H9 (cell line): ENCODE measurements at places on chromosomes 6 and 20.

DNA sequence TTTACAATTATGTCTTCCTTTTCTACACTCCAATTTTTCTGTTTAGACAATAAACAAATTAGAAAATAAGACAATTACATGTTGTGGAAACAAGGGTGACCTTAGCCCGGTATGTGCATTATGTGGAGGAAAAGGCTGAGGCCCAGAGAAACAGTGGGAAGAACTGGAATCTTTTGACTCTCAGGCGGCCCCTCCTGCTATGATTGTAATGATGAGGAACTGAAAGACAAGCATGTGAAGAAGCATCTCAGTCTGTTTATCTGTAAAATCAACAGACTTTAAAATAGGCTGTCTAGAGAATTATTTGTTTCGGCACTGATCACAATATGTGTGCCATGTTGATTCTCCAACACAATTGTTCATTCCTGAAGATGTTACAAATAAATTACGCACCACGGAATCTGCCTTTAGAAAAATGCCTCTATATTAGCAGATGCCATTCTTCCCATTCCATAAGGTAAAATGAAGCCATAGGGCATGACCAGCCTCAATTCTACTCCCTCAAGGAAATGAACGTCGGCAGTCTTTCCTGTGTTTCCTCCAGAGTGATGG lies 1201.6 kb upstream of the CITED2 start:
- no peaks in the 10 kb centered on the region for H3K4me1 ChIP-seq
- H3K27me3 ChIP-seq: no peaks in the 10 kb centered on the region
- no peak overlapping the region for H3K4me3 ChIP-seq

GRCh38 chr6:142631517-142632385 lies 313.2 kb downstream of the HIVEP2 start:
- H3K4me3 ChIP-seq: no peak overlapping the region
- H3K4me1 ChIP-seq: no peaks in the 10 kb centered on the region; the same call in 1 of the 2 replicates
- H3K36me3 ChIP-seq: no peaks in the 10 kb centered on the region
- no peaks in the 10 kb centered on the region for H3K27me3 ChIP-seq
- H3K27ac ChIP-seq: no peak overlapping the region

DNA sequence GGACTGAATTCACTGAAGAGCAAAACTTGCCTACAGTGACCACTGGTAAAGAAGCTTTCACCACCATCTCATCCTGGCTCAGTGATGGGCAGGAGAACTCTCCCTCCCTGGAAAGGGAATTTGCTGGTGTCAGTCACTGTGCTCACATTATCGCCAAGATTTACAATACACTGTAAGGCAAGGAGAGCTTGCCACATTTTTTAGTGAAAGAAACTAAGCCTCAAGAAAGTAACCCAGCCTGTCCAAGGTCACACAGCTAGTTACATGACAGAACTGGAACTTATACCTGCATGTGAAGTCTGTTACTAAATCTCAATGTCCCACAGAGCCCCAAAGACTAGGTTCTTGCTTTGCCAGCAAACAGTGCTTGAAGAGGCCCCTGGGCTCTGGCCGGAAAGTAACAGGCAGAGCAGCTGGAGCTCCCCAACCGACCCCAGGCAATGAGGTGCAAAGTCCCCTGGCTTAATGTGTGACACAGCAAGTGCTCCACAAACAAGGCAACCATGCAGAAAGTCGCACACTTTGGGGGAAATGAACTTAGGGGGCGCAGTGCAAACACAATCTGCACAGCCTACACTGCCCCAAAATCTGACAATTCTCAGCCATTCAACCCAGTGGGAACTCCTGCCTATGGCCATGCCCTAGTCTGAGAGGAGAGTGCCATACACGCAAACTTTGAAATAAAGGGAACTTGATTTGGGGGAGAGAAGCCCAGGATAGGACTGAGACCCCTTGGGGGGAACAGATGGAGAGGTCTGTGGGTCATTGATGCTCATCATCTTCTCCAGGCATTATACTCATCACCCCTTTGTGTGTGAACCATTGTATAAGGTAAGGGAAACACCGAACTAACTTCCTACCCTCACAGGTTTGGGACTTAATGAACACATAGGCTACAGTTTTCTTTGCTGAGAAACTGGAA lies 1.9 kb downstream of the BCL2L1 start:
- peaks cover 42% of the 10 kb centered on the region for H3K36me3 ChIP-seq
- peak overlapping the region; percentile 76 for H3K4me3 ChIP-seq
- DNase-seq: no peak
- H3K4me1 ChIP-seq: peaks cover 15% of the 10 kb centered on the region
- H3K27me3 ChIP-seq: no peaks in the 10 kb centered on the region

DNA sequence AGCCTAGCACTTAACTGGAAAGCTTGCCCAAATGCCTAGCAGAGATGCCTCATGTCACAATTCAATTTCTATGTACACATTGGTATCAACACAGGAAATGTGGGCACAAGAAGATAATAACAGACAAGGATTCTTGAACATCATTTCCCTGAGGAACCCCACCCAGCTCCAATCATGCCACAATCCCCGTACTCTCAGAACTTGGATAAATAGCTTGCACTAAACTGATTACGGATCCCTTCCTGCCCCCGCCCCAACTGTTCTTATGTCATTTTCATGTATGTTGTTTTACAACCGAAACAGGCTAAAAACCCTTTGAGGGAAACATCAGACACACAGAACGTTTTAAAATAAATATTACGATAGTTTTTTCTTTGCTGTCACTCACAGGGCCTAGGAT lies 87.1 kb downstream of the BACH2 start:
- no peak overlapping the region for H3K27ac ChIP-seq
- DNase-seq: no peak
- H3K4me1 ChIP-seq: no peaks in the 10 kb centered on the region; the same call in 1 of the 2 replicates
- H3K36me3 ChIP-seq: no peaks in the 10 kb centered on the region

- no peaks in the 10 kb centered on the region; the same call in 2 of the 3 replicates for H3K36me3 ChIP-seq
- H3K4me3 ChIP-seq: no peak overlapping the region
- no peaks in the 10 kb centered on the region for H3K27me3 ChIP-seq
- no peak for DNase-seq
- no peaks in the 10 kb centered on the region for H3K4me1 ChIP-seq
Measured at GRCh38 chr6:137015943-137016342, 28.8 kb downstream of the IL20RA start.

- H3K4me3 ChIP-seq: no peak overlapping the region; the same call in 2 of the 3 replicates
- H3K27ac ChIP-seq: no peak overlapping the region
- H3K36me3 ChIP-seq: no peaks in the 10 kb centered on the region
Measured at GRCh38 chr20:18001131-18001921, 32.5 kb downstream of the MGME1 start.

GRCh38 chr6:14856177-14856576 lies 389.7 kb upstream of the JARID2 start:
- no peak overlapping the region for H3K27ac ChIP-seq
- no peak overlapping the region for H3K4me3 ChIP-seq
- peaks cover 5% of the 10 kb centered on the region; the same call in 1 of the 2 replicates for H3K4me1 ChIP-seq
- DNase-seq: no peak
- H3K27me3 ChIP-seq: no peaks in the 10 kb centered on the region

- no peak for DNase-seq
- H3K4me1 ChIP-seq: peaks cover 8% of the 10 kb centered on the region; the same call in 1 of the 2 replicates
- H3K27ac ChIP-seq: no peak overlapping the region
Measured at GRCh38 chr20:60510356-60510755, 552.1 kb downstream of the CDH26 start.

DNA sequence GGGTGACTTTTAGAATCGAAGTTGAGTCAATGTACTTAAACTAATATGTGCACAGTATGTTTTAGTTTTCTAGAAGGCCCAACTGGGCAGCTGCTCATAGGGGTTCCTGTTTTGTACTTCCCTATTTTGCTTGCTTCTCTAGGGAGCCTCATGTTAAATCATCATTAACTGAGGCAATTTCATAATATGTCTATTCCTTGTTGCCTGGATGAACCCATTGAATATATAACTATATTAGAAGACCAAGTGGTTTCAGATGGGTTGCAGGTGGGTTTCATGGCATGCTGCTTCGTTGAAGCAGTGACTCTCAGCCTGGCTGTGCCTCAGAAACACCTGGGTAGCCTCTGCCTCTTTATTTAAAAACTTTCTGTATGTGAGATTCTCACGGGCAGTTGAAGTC lies 22.2 kb downstream of the CARMIL1 start:
- no peak overlapping the region for H3K4me3 ChIP-seq
- H3K27ac ChIP-seq: no peak overlapping the region

- no peaks in the 10 kb centered on the region for H3K27me3 ChIP-seq
- H3K4me3 ChIP-seq: no peak overlapping the region
- H3K36me3 ChIP-seq: no peaks in the 10 kb centered on the region
- H3K27ac ChIP-seq: no peak overlapping the region
Measured at GRCh38 chr6:134515986-134516385, 198.1 kb upstream of the SGK1 start.

GRCh38 chr20:24742436-24742835 lies 206.6 kb upstream of the CST7 start:
- H3K27me3 ChIP-seq: no peaks in the 10 kb centered on the region
- no peak overlapping the region for H3K4me3 ChIP-seq
- H3K27ac ChIP-seq: no peak overlapping the region
- H3K36me3 ChIP-seq: no peaks in the 10 kb centered on the region

DNA sequence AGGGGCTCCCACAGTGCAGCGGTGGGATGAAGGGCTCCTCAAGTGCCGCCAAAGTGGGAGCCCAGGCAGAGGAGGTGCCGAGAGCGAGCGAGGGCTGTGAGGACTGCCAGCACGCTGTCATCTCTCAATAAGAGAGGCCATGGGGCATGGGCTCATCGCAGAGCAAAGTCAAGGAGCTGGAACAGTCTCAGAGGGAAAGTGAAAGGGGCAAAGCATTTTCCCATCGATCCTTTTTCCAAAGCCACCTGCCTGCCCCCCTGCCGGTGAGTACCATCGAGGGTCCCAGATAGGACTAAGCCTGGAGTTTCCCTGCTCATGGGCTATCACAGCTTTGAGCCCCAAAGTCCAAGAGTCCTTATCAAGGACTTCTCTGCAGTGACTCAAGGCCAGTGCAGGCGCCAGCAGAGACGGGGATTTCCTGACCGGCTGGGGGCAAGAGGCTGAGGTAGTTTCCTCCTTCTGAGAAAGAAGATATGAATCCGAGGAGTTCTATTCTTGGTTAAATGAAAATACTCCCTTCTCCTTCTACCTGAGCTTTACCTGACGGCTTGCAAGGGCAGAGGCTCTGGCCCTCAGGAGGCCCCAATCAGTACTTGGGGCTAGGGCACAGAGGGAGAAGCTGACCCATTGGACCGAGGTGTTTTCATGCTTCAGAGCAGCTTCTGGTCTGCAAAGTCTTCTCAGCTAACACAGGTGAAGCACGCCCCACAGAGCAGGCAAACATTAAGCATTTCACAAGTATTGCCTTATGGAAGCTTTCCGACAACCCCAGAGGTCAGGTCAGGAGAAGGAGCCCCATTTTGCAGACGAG lies 22.6 kb downstream of the ETV7 start:
- H3K27me3 ChIP-seq: no peaks in the 10 kb centered on the region
- no peak overlapping the region for H3K4me3 ChIP-seq
- 0 out of 2 replicates have a peak, but pooled peaks cover 1% of the 10 kb centered on the region for H3K4me1 ChIP-seq
- no peak overlapping the region for H3K27ac ChIP-seq
- H3K36me3 ChIP-seq: no peaks in the 10 kb centered on the region

DNA sequence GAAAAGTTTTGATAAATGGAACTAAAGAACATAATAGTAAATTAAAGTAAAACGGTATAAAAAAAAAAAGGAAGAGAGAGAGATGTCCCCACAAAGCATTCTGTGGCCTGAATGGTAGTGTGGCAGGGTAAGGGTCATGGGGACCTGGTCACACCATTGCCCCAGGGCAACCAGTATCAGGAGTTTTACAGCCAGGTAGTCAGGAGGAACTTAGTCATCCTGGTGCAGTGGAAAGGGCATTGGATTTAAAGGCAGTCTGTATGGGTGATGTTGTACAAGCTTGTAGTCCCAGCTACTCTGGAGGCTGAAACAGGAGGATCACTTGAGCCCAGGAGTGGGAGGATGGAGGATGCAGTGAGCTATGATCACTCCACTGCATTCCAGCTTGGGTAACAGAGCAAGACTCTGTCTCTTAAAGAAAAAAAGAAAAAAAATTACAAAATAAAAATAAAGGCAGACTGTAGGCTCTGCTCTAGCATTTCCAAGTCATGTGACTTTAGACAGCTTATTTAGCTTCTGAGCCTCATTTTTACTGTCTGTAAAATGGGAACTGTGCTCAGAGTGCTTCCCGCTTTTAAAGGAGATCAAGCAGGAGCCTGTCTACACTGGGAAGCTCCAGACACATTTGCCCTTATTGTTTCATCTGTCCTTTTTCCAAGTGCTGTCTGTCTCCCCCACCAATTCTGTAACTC lies 112.8 kb upstream of the ARMC2 start:
- no peaks in the 10 kb centered on the region for H3K27me3 ChIP-seq
- H3K4me3 ChIP-seq: no peak overlapping the region
- H3K36me3 ChIP-seq: no peaks in the 10 kb centered on the region
- DNase-seq: no peak

DNA sequence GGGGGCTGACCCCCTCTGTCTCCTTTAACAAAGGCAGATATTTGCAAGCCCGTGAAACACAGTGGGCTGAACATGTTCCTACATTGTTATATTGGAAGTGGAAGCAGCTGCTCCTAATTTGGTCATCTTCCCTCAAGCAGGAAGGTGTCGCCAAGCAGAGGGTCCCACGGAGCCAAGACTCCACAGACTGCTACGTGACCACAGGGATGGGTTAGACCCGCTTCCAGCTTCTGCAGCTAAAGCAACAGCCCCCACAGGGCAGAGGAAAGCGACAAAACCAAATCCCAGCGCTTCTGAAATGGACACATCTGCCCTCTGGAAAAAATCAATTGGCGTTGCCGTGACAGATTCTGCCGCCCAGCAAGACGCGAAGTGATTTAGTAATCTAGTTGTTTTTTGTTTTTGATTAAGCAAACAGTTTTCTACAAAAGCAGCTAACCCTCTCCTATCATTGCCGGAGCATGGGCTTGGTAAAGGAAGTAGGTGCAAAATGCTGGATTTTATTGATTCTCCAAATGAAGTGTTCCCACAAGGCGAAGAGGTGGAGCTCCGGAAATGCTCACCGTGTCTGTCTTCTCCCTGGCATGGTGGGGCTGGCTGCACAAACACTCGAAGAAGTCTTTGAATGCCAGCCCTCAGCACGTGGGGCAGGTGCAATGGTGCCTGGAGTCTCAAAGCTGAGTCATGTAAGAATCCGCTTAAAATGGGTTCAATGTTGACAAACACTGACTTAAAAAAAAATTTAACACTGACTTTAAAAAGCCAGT lies 79.4 kb upstream of the FRMD1 start:
- H3K27ac ChIP-seq: no peak overlapping the region
- no peak overlapping the region for H3K4me3 ChIP-seq

GRCh38 chr6:132298344-132298949 lies 102.8 kb downstream of the MOXD1 start:
- H3K27ac ChIP-seq: no peak overlapping the region
- no peaks in the 10 kb centered on the region for H3K4me1 ChIP-seq
- H3K27me3 ChIP-seq: no peaks in the 10 kb centered on the region
- H3K36me3 ChIP-seq: no peaks in the 10 kb centered on the region
- peak; percentile 33 for DNase-seq

DNA sequence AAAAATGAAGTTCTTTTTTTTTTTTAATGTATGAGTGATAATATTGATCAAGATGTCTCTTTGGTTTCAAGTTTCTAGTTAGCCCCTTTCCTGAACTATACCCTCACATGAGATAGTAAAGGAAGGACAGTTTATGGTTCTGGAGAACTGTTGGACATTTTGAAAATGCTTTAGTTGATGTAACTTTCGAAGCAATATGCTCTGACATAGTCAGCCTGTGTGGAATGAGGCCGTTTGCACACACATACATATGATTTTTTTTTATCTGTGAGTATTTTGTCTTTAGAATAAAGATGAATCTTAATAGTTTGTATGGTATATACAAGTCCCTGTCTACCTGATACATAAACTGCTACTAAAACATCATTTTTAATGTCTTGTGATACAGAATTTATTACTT lies 177.0 kb downstream of the ARID1B start:
- H3K4me1 ChIP-seq: peaks cover 14% of the 10 kb centered on the region; the same call in 1 of the 2 replicates
- DNase-seq: no peak
- no peaks in the 10 kb centered on the region for H3K27me3 ChIP-seq
- H3K4me3 ChIP-seq: no peak overlapping the region
- no peak overlapping the region for H3K27ac ChIP-seq
